ENCODE measurements at places on chromosomes 7 and 10.

DNA sequence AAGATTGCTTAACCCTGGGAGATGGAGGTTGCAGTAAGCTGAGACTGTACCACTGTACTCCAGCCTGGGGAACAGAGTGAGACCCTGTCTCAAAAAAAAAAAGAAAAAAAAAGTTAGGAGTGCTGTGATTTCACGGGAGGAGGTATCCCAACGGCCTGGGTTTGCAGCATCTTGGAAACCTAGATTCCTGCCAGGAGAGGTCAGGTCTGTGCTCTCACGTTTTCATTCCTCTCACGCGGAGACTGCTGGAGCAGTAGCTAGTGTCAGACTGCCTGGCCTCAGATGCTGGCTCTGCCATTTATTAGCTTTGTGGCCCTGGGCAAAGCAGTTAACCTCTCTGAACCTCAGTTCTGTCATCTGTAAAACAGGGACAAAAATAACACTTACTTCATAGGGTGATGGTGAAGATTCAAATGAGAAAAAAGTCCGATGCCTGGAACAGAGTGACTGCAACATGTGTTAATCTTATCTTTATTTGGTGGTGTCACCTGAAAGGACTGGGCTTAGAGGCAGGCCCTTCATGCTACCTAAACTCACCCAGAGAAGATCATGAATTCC lies 94.9 kb downstream of the GAD2 start:
- no peak for DNase-seq

DNA sequence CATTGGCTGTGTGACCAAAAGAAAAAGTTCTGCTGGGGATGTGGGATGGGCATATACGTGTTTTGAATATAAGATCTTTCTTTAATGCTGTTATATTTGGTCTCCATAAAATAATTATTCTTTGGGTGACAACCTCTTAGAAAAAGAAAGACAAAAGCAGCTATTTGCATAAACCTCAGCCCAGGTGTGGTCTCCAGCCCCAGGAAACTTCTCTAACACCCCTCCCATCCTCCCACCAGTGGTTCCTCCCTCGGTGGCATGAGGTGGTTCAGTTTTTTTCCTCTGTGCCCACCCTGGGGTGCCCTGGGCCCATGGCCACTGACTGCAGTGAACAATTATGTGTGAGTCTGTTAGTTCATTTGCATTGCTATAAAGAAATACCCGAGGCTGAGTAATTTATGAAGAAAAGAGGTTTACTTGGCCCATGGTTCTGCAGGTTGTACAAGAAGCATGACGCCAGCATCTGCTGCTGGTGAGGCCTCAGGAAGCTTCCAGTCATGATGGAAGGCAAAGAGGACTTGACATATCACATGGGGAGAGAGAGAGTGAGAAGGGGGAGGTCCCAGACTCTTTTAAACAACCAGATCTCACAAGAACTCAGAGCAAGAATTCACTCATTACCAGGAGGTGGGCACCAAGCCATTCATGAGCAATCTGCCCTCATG lies 165.9 kb downstream of the CUX1 start:
- DNase-seq, result no peak

- no peak for DNase-seq
Measured at GRCh38 chr10:132640326-132641125, 102.9 kb downstream of the INPP5A start.

GRCh38 chr10:71525092-71525491 lies 128.4 kb downstream of the CDH23 start:
- DNase-seq, result no peak

DNA sequence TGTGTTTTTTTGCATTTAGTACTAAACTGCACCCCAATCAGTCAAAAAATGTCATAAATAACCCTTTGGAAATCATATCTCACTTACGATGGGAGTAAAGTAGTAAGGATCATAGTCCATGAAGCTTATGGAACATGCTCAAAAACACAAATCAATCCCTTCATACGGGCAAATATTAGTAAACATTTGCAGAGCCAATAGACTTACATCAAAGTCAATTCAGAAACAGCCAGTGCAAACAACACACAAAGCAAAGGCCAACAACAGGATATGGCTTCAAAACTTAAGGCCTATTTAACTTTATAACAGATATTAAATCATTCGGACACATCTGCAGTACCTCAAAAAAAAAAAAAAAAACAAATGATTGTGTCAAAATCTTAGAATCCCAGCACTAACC lies 32.1 kb downstream of the SGCE start:
- no peak for DNase-seq

GRCh38 chr10:117139581-117140524 lies 1.8 kb upstream of the VAX1 start:
- DNase-seq, result no peak

- no peak for DNase-seq
Measured at GRCh38 chr7:100157069-100157333, 1.5 kb downstream of the TRAPPC14 start.

- no peak for DNase-seq
Measured at GRCh38 chr7:157544226-157544625, 207.4 kb downstream of the DNAJB6 start.

DNA sequence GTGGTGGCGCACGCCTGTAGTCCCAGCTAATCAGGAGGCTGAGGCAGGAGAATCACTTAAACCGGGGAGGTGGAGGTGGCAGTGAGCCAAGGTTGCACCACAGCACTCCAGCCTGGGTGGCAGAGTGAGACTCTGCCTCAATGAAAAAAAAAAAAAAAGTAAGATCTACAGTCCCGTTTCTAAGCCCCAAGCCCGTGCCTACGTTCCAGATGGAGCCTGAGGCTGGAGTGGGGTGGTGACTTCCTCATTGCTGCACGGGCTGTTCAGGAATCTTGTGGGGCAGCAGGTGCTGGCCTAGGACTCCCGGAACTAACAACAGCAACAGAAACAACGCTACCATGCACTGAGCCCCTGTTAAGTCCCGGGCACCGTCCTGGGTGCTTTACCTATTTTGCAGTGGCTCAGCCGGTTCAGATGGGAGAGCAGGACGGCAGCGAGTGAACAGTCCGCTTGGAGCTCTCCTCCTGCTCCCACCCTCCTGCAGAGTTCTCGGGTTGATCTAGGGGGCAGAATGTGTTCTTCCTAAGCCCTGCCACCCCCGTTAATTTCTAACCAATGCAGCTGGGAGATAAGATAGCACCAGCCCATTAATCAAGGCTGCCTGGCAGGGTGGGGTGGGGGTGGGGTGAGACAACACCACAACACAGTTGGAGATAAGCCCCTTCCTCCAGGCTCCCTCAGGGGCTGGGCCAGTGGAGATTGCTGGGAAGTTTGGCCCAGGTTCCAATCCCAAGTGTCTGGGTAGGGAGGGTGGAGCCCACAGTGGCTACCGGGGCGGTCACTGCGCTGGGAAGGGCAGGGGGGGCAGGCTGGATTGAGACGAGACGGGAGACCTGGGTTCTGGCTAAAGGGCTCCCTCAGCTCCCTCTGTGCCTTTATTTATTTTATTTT lies 17.0 kb upstream of the SFRP5 start:
- DNase-seq, result no peak

GRCh38 chr10:49478819-49479218 lies 60.1 kb downstream of the ERCC6 start:
- no peak for DNase-seq

DNA sequence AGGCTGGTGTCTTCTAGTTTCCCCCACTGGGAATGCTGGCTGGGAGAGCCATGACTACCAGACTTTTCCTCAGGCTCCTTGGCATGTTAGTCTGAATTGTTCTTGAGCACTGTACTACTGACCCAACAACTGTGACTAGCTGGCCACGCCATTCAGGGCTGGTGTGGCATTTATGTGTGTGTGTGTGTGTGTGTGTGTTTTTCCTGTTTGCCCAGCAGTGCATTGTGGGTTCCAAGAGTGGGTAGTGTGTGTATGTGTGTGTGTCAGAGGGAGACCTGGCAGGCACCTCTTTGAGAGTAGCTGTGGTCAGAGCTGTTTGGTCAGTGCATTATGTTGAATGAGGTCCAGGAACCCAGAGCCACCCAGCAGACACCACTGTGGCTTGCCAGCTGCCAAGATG lies 9.2 kb downstream of the PCBD1 start:
- DNase-seq, result no peak

DNA sequence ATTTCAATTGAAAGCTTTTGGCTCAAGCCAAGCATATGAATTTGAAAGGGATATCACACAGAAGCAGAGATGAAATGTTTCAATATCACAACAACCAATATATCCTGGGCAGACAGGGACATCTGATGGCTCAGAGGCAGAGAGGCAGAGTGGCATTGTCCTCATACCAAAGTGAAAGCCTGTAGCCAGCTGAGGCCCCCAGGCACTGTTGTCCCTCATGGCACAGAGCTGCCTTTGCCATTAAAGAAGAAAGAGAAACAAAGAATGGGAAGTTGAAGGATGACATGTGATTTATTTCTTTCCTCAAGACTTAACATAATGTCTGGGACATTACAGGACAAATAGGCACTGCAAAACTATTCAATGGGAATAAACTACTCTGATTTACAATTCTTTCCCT lies 504.3 kb upstream of the PCDH15 start:
- DNase-seq, result no peak

GRCh38 chr7:140033036-140033435 lies 29.7 kb downstream of the PARP12 start:
- DNase-seq, result no peak

GRCh38 chr7:72281308-72281707 lies 130.8 kb downstream of the CALN1 start:
- no peak for DNase-seq
